ENCODE measurements at places on chromosomes 16 and 17. TPM values are rescaled to one million over a fixed set of nuclear protein-coding genes. Genes with fewer than 3 reads are reported as not detected.

DNA sequence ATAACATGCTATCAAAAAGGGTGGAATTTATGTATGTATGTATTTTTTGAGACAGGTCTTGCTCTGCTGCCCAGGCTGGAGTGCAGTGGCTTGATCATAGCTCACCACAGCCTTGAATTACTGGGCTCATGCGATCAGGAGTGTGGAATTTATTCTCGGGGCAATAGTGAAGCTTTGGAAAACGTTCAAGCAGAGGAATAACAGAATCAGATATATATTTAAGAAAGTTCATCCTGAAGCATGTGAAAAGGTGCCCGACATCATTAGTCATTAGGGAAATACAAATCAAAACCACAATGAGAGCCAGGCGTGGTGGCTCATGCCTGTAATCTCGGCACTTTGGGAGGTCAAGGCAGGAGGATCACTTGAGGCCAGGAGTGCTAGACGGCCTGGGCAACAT lies 7.7 kb upstream of the ITGAE start:
- no peak for DNase-seq

- DNase-seq, result no peak
Observed at GRCh38 chr17:59783221-59784047, 76.0 kb downstream of the VMP1 start.

IRF8 gene
- total RNA-seq, result 6.2 TPM

GRCh38 chr16:75116081-75116910 lies at the start of gene LDHD:
LDHD (minus strand) TSS chr16:75116780; CDS start chr16:75116720, 60 bp downstream.
- DNase-seq, result peak; percentile 91

GRCh38 chr16:15874745-15875314 lies 13.6 kb downstream of the CEP20 start:
- peak; percentile 54 for DNase-seq

NPIPB13 gene
- total RNA-seq, result 0.33 TPM

GRCh38 chr16:68247932-68248331 lies 2.8 kb downstream of the PLA2G15 start:
- DNase-seq, result no peak

GRCh38 chr16:65178151-65178550 lies 56.3 kb upstream of the CDH11 start:
- DNase-seq, result no peak

C17orf78 gene
- total RNA-seq, result not detected

GRCh38 chr17:58153671-58154070 lies 5.5 kb downstream of the OR4D1 start:
- no peak for DNase-seq

DNA sequence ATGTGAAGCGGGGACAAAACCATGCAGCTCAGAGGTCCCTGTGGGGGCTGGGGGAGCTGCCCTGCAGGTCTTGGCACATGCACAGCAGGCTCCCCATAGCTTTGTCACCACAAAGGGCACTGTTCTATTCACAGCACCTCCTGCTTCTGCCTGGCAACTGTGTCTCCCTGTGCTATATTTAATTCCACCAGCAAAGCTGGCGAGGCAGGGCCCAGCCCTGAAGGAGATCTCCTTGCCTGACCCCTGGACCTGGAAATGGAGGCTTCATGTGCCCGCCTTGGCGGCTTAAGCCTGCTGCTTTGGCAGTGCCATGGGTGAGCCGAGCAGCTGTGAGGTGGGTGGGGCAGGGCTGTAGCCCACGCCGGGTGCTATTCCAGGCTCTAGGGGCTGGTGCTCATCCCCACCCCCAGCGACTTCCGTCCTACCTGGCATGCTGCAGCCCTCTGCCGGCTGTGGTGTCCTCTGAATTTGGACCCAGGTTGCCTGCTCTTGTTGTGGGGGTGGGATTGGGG lies 6.8 kb downstream of the LDHD start:
- peak; percentile 34 for DNase-seq

GRCh38 chr16:4792951-4793513 lies 2.1 kb upstream of the SMIM22 start:
- DNase-seq, result no peak

DPEP2 gene
- total RNA-seq, result 0.78 TPM

TEX19 gene
- not detected for total RNA-seq

DNA sequence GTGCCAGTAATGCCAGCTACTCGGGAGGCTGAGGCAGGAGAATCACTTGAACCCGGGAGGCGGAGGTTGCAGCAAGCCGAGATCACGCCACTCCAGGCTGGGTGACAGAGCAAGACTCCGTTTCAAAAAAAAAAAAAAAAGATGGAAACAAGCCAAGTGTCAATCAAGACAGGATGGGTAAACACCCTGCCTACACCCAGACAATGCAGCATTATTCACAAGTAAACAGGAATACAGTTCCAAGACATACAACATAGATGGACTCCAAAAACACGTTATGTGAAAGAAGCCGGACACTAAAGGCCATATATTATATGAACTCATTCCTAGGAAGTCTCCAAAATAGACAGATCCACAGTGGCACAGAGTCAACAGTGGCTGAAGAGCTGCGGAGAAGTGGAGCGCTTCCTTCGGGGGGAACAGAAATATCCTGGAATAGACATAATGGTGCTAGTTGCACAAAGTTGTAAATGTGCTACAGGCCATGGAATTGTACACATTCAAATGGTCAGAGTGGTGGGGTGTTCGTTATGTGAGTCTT lies 33.9 kb downstream of the ANKRD11 start:
- no peak for DNase-seq

DNA sequence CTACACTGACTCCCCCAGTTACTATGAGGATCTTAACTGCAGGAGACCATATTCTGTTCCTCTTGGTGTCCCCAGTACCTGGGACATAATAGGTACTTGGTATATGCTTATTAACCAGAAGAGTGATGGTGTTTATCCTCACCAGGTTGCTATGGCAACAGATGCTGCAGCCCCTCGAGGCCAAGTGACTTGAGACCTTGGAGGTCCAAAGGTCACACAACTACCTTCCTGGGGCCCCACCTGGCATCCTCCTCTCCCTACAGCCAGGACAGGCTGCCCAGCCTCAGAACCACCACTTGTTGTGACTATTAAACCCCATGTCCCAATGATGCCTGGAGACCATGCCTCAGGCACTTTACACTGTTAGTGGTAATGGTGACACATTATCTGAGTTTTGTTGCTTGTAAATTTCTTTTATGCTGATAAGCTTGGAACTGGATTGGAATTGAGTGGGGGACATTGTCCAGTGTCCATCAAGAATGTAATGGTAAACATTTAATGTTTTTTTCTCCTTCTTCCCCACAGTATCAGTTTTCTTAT lies 189.4 kb downstream of the CCDC182 start:
- DNase-seq, result no peak

GRCh38 chr16:49489686-49490320 lies 116.2 kb downstream of the C16orf78 start:
- no peak for DNase-seq

PER1 gene
- 78.8 TPM for total RNA-seq

DNA sequence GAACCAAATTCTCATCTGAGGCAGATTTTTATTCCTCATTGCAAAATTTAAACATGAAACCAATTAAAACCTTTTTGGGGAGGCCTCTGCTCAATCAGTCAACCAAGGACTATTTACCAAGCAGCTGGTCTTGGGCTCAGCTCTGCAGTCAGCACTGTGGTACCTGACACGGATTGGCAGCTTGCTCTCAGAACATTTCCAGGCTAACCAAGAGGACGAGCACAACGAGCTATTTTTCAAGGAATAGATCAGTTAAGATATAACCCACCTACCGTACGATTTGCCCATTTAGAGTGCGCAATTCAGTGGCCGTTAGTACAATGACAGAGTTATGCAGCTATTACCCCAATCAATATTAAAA lies 26.4 kb upstream of the KLHDC4 start:
- DNase-seq, result no peak

- no peak for DNase-seq
Observed at GRCh38 chr17:52201767-52202519, 43.4 kb upstream of the CA10 start.

GRCh38 chr17:18066866-18067265 lies 20.9 kb upstream of the DRG2 start:
- DNase-seq, result no peak

MBTD1 gene
- 15.5 TPM for total RNA-seq

DNA sequence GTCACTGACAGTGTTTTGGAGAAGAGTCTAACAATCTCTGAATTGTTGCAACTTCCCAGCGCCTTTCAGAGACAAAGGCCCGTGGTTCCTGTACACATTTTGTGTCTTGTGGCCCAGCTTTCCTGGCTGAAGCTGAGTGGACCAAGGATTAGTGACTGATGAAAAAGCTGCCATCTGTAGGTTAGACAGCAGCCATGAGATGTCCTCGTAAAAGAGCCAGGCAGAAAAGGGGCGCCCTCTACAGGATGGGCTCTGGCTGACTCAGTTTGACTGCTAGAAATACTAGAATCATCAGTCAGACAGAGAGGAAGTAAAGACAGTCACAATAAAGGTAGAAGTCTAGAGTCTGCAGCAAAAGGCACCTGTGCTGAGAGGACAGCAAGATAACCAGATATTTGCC lies 26.5 kb upstream of the NF1 start:
- peak; percentile 27 for DNase-seq

ACSM3 gene
- total RNA-seq, result 89.2 TPM

DHRS7B gene
- total RNA-seq, result 14.0 TPM

ZNF75A gene
- 15.3 TPM for total RNA-seq

GDPD1 gene
- total RNA-seq, result not detected

GRCh38 chr16:88770461-88771293 lies 14.3 kb downstream of the PIEZO1 start:
- DNase-seq, result peak; percentile 83

- no peak for DNase-seq
Observed at GRCh38 chr16:7550096-7550495, 217.5 kb downstream of the RBFOX1 start.

GRCh38 chr16:69478685-69479084 lies 54.3 kb downstream of the CYB5B start:
- no peak for DNase-seq

DNA sequence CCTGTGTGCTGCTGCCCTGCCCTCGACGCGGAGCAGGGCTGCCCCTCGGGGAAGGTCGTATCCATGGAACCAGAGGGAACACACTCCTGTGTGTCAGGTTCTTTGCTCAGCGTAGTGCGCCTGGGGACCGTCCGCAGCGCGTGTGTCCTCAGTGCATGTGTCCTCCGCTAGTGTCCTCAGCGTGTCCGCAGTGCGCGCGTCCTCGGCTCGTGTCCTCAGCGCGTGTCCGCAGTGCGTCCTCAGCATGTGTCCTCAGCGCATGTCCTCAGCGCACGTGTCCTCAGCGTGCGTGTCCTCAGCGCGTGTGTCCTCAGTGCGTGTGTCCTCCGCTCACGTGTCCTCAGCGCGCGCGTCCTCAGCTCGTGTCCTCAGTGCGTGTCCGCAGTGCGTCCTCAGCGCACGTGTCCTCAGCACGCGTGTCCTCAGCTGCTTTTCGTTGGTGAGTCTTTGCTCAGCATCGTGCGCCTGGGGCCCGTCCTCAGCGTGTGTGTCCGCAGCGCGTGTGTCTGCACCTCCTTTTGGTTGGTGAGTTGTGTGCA lies 59.2 kb upstream of the ZNF750 start:
- no peak for DNase-seq

CCL7 gene
- total RNA-seq, result not detected

DNA sequence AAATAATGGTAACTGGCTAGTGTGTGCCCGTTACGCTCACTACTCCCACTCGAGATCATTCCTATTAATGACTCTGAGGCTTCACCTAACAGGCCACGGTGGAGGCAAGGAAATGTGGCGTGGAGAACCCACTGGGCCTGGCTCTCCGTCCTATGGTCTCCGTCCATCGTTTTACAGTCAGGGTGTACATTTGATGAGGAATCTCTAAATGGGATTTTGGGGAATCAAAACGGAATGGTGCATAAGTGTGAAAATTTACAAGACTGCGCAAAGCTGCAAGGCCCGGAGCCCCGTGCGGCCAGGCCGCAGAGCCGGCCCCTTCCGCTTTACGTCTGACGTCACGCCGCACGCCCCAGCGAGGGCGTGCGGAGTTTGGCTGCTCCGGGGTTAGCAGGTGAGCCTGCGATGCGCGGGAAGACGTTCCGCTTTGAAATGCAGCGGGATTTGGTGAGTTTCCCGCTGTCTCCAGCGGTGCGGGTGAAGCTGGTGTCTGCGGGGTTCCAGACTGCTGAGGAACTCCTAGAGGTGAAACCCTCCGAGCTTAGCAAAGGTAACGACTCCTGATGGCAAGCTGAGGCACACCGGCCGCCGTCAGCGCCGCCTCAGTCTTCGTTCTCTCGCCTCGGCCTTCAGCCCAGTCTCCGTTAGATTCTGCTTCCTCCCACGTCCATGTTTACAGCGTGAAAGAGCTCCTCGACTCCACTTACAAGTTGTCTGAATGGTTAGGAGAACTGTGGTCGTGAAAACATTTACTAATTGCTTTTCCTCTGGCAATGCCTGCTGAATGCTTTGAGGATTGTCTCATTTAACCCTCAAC lies at the start of gene RAD51C:
Gene RAD51C (plus strand): TSS at position 364 of the 817 bp plus-strand sequence. CDS start 42 bp downstream, at position 406.
- peak; percentile 85 for DNase-seq

DNA sequence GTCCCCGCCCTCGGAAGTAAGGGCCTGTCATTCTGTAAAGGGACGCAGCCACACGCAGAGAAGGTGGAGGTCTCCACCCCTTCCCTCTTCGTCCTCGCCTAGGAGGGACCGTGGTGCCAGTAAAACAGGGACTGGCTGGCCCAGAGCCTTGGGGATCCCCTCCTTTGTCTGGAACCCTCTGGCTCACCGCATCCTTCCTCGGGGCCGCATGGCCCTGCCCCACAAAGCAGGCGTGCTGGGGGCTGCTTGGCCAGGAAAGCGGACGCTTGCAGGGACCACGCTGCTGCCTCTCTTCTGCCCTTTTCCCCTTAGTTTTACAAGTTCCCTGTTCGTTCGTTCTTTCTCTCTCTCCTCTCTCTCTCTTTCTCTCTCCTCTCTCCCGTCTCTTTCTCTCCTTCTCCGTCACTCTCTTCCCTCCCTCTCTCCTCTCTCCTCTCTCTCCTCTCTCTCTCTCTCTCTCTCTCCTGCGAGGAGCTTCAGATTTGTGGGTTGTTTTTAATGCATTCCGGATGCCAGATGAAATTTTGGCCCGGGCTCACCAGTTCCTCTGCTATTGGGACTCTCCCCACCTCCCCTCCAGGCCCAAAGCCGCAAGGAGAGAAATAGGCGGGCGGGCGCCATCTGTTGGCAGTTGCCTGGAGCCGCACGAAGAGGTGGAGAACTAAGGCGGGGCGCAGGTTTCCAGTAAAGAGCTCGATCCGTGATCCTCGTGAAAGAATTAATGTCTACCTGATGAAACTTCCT lies 35.1 kb upstream of the CDRT4 start:
- DNase-seq, result peak; percentile 76
